ENCODE measurements at places on chromosomes 6 and 20.

GRCh38 chr6:125781314-125781868 lies 9.4 kb upstream of the NCOA7 start:
- no peak for DNase-seq

GRCh38 chr6:16789329-16790038 lies 28.2 kb upstream of the ATXN1 start:
- no peak for DNase-seq

- DNase-seq = no peak
Observed at GRCh38 chr6:157669747-157670216, 153.3 kb upstream of the SNX9 start.

DNA sequence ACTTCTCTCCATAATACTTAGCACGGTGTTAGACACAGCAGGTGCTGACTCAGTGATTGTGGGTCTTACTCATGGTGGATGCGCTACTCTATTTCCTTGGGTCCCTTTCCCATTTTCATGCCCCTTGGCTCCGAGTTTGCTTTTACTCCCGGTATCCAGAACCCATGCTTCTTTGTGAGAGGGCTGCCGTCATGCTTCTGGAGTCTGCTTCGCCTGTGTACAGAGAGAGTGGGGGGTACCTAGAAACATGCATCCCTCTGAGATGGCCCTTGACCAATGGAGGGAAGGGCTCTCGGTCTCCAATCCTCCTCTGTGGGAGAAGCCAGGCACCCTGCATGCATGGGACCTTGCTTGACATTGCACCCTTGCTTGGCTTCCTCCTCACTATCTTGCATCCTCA lies 160.4 kb downstream of the NRN1 start:
- no peak for DNase-seq

GRCh38 chr20:49727894-49728885 lies 14.5 kb upstream of the B4GALT5 start:
- no peak for DNase-seq

GRCh38 chr6:24689964-24690363 lies 23.1 kb downstream of the ACOT13 start:
- DNase-seq = no peak

DNA sequence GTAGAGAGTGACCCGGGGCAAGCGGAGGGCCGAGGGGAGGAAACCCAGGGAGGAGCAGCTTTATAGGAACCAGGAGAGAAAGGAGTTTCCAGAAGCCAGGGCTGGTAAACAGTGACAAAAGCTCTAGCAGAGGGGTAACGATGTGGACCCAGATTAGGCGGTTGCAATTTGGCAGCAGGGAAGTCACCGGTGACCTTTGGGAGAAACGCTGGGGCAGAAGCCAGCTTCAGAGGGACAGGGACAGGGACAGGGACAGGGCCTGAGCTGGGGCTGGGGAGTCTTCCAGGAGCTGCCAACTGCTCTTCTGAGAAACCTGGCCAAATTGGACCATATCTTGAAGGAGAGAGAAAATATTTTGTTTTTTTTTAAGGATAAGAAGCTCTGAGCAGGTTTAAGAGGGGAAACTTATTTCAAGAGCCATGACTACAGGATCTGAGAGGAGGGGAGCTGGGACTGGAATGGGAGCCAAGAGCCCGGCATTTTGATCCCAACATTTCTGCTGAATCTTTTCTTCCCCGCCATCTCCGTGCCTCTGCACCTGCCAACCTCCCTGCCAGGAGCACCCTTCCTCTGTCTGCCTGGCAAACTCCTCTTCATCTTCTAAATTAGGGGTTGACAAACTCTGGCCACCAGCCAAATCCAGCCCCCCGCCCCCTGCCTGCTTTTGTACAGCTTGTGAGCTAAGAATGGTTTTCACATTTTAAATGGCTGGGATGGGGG lies 22.6 kb upstream of the PREX1 start:
- no peak for DNase-seq

DNA sequence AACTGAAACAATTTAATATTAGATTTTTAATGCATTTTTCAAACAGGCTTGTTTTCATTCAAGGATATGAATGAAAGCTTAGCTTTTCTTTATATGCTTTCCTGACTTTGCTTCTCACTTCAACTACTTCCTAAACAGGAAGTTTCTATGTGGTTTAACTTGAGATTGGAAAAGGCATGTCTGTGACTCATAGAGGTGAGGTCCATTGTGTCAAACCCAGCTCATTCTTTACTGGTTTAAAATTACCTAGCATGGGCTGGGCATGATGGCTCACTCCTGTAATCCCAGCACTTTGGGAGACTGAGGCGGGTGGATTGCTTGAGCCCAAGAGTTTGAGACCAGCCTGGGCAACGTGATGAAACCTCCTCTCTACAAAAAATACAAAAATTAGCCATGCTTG lies 34.4 kb downstream of the EFHC1 start:
- DNase-seq = no peak

GRCh38 chr20:21049305-21049828 lies 56.8 kb downstream of the LINC00237 start:
- DNase-seq = no peak

- no peak for DNase-seq
Observed at GRCh38 chr20:38501858-38502436, 29.3 kb downstream of the RALGAPB start.

GRCh38 chr6:9250852-9251251 lies 815.5 kb upstream of the SLC35B3 start:
- no peak for DNase-seq

GRCh38 chr20:48877304-48877703 lies 44.2 kb upstream of the ARFGEF2 start:
- DNase-seq = no peak

GRCh38 chr6:27608916-27609883 lies 136.3 kb upstream of the ZNF184 start:
- DNase-seq = no peak

GRCh38 chr6:170291271-170292110 lies 613 bp upstream of the DLL1 start:
- no peak for DNase-seq

- DNase-seq = no peak
Observed at GRCh38 chr6:31727034-31727716, 1.9 kb downstream of the DDAH2 start.

- DNase-seq = no peak
Observed at GRCh38 chr20:40787941-40788340, 98.9 kb upstream of the MAFB start.

DNA sequence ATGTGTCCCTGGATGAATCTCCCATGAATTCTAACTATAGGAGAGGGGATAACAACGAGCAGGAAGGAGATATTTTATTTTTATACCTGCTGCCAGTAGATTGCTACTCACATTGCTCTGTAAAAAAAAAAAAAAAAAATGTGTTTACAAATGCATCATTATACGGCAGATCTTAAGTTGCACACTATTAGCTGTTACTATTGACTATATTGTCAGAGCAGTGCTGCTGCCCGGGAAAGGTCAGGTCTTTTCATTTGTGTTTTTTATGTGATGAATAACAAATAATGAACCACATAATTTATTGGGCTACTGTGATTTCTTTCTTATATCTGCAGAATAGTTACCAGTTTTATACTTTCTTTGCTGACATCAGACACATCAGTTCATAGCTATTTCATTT lies 393.3 kb downstream of the C6orf118 start:
- DNase-seq = no peak

DNA sequence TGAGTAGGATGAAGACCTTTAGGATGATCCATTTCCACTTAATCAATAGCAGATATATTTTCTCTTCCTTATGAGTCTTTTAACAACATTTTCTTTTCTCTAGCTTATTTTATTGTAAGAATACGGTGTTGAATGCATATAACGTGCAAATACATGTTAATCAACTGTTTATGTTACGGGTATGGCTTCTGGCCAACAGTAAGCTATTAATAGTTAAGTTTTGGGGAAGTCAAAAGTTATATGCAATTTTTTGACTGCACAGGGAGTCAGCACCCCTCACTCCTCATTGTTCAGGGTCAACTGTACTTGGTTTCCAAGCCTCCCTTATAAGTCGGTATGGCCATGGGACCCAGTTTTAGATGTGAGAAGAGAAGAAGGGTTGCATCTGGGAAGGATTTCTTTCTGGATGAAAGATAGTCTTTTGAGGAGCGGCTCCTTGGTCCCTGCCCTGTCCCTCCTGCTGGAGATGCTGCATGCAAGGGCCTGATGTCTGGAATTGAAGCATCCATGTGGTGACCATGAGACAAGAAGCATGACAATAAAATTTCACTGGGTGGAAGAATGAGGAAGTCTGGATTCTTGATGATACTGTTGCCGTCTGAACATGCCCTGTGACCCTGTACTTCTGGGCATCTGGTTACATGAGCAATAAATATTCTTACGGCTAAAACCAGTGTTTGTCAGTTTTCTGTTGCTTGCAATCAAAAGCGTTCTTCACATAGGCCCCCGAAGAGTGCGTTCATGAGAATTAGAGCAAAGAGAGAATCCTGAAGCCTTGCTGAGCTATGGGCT lies 194.7 kb upstream of the PMEPA1 start:
- DNase-seq = no peak

GRCh38 chr20:35954907-35955251 lies 577 bp upstream of the SCAND1 start:
- no peak for DNase-seq

DNA sequence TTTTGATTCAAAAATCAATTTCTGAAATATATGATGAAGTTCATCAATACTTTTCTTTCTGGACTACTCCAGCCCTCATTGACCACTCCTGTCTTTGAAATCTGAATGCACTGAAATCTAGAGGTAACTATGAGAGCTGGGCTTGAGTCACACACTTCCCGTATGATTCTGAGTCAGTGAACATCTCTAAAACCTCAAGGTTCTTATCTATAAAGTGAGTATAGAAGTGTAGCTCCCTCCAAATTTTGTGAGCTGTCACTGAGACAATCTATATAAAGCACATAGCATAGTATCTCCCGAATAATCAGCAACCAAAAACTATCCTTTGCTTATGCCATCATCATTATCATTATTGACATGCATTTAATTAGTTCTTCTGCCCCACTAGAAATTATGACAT lies 182.4 kb downstream of the TSHZ2 start:
- no peak for DNase-seq
